ENCODE measurements at places on chromosomes 13 and 19.

GRCh38 chr13:77915686-77916085 lies 2.9 kb downstream of the EDNRB start:
- DNase-seq = no peak

DNA sequence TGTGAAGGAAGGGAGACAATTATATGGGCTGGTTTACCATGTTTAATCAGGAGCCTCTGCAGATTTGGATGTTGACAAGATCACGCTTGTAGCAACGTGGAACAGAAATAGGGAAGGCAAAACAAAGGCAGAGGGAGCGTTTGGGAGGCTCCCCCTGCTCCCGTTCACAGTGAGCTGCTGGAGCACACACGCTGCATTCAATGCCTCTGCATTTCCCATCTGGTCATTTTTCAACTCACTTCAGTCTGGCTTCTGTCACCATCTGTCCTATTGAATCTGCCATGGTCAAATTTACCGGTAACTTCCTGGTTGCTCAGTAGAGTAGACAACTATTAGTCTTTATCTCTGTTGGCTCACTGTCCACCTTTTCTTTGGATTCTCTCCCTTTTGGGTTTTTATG lies 91.0 kb downstream of the NHLRC3 start:
- DNase-seq = no peak

DNA sequence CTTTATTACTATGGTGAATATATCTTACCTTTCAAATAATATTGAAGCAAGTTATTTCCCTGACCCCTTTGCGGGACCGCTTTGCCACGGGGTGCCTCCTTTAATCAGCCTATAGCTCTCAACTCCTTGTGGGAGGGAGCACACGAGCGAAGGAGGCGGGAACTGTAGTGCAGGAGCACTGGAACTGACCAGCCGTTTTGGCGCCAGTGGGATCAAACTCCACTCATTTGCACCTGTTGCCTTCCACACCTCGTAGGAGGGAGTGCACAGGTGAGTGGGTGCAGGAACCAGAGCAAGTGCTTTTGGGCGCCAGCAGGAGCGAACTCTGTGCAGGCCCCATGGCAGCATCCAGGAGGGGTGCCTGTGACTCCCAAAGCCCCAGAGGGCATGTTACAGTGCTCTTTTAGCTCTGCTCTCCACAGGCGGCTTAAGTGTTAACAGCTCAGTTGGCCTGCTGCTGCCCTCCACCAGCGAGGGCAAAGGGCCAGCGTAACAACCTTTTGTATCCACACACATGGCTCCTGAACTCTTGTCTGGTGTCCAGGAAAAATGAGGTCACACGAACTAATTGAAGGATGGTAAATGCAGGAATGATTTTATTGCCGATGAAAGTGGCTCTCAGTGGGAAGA lies 206.9 kb downstream of the GGACT start:
- no peak for DNase-seq

DNA sequence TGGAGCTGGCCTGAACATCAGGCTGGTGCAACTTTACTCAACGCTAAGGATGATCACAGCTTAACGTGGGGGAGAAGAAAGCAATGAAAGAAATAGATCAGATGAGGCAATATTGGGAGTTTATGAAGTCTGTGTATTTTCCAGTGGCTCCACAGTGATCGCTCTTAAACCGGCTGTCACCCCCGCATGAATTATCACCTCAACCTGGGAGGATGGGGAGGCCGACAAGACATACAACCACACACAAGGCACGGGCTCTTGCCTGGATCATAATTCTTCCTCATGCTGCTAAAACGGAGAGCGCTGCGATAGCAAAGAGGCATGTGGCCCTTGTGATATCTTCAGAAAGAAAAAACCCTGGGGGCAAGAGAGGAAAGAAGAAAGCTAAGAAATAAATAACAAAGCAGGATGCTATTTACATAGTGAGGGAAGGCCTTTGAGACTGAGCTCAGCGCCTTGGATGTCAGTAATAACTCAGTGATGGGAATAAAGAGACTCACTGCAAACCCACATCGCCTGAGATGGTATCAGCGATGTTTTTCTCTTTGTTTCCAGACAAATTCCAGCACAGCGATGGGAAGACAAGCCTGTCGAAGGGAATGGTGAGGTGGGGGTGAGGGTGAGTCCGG lies 19.1 kb upstream of the CHST8 start:
- DNase-seq = no peak
